Thoracic aorta endothelial cell (primary cell): ENCODE measurements at places on chromosomes 11 and 22. TPM values are rescaled to one million over a fixed set of nuclear protein-coding genes. Genes with fewer than 3 reads are reported as not detected.

The MRGPRF gene
- total RNA-seq, result under 0.01 TPM in 1 of 2 replicates, not detected in the other

The VSIG10L2 gene
- not detected in 2 replicates for total RNA-seq

The PARVB gene
- total RNA-seq, result 111 and 121 TPM in 2 replicates

The OR8G1 gene
- not detected in 2 replicates for total RNA-seq

The RBM4 gene
- 93.0 and 96.8 TPM in 2 replicates for total RNA-seq

The PGR gene
- under 0.01 and 0.14 TPM in 2 replicates for total RNA-seq

The ELF5 gene
- not detected in 2 replicates for total RNA-seq
